ENCODE measurements at places on chromosomes 4 and X.
A peak's percentile ranks its signal among the peaks of the same experiment; 100 is the strongest.

DNA sequence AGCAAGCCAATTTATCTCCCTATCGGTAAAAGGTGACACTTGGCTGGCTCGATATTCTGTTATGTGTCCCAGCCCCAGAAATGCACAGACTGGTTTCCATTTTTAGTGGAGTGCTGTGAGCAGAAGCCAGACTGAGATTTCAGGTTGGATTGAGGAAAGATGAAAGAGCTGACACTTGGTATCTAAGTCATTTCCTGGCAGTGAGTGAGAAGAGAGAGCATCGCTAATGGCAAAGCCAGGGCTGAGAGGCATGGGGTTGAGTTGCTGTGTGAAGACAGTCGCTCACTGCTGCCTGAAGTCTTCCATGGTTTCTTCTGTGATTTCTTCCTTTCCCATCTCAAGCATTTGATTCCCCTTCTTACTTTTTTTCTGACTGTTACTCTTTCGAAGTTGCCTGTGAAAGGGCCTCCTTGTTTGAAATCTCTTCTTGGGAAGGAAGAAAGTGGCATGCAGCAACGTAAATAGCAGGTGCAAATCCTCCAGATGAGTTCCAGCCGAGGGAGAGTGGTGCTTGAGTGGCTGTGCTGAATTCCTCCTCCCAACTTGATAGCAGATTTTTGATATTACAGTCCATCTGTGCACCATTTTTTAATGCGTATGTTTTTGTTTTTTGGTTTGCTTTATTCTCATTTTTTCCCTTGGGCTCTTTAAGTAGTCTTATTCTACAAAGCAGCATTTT, 109.2 kb upstream of the LIMCH1 start:
- no peak for DNase-seq

GRCh38 chr4:185865901-185866328, 53.9 kb upstream of the SORBS2 start:
- DNase-seq = no peak

- DNase-seq = peak; percentile 65
Measured at GRCh38 chr4:37946503-37947179, 13.6 kb upstream of the PTTG2 start.

GRCh38 chrX:30283456-30284200, 25.6 kb downstream of the NR0B1 start:
- DNase-seq = no peak

- no peak for DNase-seq
Measured at GRCh38 chr4:120869613-120870278, 52.8 kb downstream of the PRDM5 start.

DNA sequence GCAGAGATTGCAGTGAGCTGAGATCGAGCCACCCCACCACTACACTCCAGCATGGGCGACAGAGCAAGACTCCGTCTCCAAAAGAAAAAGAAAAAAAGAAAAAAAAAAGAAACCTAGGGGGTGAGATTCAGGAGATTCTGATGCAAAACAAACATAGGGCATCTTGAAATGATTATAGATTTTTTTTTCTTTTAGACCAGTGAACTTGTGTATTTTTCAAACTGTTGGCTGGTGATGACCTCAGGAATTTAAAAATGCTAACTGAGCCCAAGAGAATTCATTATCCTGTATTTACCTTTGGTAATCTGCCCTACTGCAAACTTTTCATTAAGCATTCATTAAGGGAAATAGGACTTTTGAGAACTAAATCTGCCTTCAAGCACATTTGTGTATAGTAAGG, 20.6 kb downstream of the ATP10D start:
- DNase-seq = no peak
